ENCODE measurements at places on chromosomes 11 and 22.
A peak's percentile ranks its signal among the peaks of the same experiment; 100 is the strongest.

DNA sequence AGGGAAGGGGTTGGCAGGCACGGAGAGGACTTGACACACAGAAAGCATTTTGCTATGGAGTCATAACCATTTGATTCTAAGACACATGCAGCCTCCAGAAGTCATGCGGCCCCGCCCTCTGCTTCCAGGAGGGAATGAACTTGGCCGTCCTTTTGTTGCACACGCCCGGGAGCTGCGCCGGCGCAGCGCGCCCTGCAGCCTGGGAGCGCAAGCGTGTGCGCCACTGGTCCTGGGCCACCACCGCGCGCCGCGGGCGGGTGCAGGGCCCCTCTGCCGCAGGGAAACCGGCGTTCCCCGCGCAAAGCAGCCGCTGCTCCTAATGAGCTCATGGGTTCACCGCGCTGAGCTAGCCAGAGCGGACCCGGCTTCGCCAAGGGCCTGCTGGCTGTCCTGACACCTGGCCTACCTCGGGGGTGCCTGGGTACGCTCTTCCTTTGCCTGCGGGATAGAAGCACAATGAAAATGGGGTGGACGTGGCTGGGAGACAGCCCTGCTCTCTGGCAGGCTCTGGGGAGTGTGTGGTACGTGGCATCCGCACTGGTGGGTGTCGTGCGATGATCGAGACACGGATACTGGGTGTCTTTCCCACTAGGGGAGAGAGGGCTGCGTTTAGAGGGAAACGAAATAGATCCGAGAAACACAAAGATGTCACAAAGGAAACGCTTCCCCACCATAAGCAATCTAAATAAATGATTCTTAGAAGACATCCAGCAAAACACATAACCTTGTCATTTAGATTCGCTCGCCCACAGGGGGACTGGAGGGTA is 669 bp downstream of the MICAL3 start:
- peak; percentile 30 for DNase-seq

DNA sequence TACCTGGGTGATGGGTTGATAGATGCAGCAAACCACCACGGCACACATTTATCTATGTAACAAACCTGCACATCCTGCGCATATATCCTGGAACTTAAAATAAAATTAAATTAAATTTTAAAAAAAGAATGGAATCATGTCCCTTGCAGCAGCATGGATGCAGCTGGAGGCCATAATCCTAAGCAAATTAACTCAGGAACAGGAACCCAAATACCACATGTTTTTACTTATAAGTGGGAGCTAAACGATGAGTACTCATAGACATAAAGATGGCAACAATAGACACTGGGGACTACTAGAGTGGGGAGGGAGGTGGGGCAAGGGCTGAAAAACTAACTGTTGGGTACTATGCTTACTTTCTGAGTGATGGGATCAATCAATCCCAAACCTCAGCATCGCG is 40.9 kb downstream of the CWC15 start:
- no peak for DNase-seq

- DNase-seq: no peak
These were observed 78.8 kb downstream of the ST3GAL4 start for GRCh38 chr11:126433989-126434949.

GRCh38 chr11:57054817-57055216 is 66.1 kb downstream of the OR5AK2 start:
- DNase-seq: no peak

DNA sequence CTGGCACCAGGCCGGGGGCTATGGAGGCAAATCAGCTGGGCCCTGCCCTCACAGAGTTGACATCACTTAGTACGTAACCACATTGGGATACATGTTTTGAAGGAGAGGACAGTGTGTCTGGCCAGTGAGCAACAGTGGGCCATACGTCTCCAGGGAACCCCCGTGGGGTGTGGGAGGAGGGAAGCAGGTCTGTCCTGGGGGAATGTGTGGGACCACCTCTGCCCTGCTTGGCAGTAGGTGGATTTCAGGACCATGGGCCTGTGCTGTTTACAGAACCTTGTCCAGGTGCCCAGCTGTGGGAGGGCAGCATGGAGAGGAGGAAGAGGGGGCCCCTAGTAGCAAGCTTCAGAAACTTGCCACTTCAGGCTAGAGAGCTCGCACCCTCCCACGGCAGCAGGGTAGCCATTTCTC is 21.0 kb downstream of the P2RY2 start:
- DNase-seq: no peak

DNA sequence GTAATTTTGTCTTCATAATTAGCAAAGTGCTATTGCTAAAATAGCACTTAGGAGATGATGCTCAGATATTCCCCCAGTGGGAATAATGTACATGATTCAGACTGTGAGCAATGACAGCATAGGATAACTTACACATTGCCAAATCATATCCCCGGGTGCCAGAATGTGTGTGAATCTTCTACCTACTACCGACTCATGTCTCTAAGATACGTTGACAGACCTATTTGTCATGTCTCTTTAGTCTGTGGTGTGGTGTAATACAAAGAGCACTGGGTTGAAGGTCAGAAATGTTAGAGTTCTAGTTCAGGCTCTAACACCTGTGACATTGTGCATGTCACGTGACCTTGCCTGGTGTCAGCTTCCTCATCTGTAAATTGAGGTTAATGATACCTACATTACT is 31.0 kb upstream of the PICALM start:
- no peak for DNase-seq

- DNase-seq: no peak
These were observed 8.4 kb upstream of the OMP start for GRCh38 chr11:77093987-77094840.

- no peak for DNase-seq
These were observed 59.0 kb downstream of the SOX6 start for GRCh38 chr11:16297332-16297731.

Data from stimulated activated CD4-positive, alpha-beta T cell treated with anti-CD3 and anti-CD28 coated beads, Interleukin-2, amount 100 ng/mL, for 48 hours (primary cell).